ENCODE measurements at places on chromosomes 5 and 9.
A peak's percentile ranks its signal among the peaks of the same experiment; 100 is the strongest.

DNA sequence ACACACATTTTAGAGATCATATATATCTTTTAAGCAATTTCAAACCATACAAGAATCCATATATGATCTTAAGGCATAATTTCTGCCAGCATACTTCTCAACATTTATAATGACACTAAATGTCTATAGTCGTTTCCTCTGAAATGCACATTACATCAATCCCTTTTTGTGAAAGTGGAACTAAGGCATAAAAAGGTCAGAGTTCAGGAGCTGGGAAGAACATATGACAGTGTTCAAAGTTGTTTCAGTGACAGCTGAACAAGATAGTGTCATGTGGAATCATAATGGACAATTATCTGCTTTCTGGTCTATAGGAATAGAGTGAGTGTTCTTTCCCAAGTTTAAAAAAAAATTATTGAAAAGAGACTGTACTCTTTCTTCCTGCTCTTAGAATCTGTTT, 2.4 kb upstream of the MOB3B start:
- DNase-seq = no peak

DNA sequence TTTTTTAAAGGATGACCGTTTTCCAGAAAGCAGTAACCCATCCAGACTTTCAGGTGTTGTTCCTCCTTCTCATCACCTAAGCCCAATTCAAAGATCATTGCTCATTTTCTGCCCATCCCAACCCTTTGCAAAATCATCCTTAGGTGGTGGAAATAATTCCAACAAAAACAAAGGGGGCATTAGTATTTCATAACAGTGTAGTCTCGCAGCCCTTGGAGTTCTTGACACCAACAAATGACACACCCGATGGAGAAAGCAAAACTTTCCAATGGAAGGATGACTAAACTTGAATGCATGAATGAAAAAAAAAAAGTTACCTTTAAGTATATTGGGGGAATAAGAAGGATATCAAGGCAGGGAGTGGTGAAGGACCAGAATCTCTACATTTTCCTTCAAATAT, 117.0 kb downstream of the PAPPA start:
- DNase-seq = no peak

DNA sequence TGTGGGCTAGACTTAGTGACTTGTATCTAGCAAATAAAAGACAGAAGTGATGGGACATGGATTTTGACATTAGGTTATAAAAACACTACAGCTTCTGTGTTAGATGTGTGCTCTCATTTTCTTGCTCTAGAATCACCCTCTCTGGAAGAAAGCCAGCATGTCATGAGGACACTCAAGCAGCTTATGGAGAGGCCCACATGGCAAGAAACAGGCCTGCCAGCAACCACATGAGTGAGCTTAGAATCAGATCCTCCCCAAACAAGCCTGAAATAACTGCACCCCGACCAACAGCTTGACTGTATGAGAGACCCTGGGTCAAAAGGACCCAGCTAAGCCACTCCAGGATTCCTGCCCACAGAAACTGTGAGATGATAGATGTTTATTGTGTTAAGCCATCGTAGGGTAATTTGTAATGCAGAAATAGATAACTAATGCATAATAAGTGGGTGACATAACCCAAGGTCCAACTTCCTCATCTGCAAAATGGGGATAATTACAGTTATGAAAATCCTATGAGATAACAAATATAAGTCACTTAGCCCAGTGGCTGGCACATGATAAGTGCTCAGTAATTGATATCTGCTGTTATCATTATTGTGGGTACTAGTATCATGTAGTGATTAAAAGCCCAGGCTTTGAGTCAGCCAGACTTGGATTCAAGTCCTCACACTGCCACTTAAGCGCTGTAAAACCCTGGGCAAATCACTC, 86.5 kb downstream of the KLHL3 start:
- DNase-seq = no peak

DNA sequence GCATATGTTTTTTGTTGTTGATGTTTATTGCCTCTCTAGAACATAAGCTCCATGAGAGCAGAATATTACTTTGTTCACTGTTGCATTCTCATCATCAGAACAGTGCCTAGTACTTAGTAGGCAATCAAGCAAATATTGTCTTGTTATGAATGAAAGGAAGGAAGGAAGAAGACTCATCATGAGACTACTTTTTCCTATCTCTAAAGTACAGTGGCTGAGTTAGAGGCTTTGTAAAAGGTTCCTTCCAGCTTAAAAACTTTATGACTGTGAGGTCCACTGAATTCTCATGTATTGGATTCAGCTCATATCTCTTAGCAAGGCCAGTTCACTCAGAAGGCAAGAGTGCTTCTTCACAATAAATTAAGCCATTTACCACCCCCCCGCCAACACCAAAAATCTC, 171.8 kb upstream of the NR3C1 start:
- DNase-seq = no peak

- no peak for DNase-seq
Measured at GRCh38 chr9:5511476-5511875, 1.1 kb downstream of the PDCD1LG2 start.

GRCh38 chr5:141040771-141041426, 10.3 kb upstream of the PCDHB1 start:
- DNase-seq = peak; percentile 13

GRCh38 chr5:151550146-151550545, 41.0 kb downstream of the FAT2 start:
- DNase-seq = no peak

- no peak for DNase-seq
Measured at GRCh38 chr5:115398719-115399118, 102.3 kb upstream of the CCDC112 start.

- DNase-seq = no peak
Measured at GRCh38 chr5:115333164-115333563, 36.7 kb upstream of the CCDC112 start.

GRCh38 chr5:31598640-31599611, 40.0 kb upstream of the PDZD2 start:
- no peak for DNase-seq

DNA sequence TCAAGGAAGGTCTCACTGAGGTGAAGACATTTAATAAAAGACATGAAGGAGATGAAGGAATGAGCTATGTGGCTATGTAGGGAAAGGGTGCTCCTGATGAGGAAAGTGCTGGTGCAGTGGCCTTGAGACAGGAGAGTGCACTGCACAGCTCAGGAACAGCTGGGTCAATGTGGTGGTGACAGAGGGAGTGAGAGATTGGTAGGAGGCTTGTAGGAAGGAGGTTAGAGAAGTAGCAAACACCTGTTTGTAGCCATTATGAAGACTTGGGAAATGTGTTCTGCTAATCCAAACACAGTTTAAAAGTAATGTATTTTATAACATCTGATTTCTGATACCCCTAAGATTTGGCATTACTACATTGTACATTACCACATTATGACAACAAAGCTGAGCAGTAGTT, 115.1 kb upstream of the MTAP start:
- no peak for DNase-seq

- no peak for DNase-seq
Measured at GRCh38 chr9:107898761-107899160, 409.2 kb upstream of the KLF4 start.
